ENCODE measurements at places on chromosomes 4 and X.

- no peak for DNase-seq
These were observed 983.6 kb downstream of the RPA4 start for GRCh38 chrX:97867266-97867665.

- DNase-seq: no peak
These were observed 112.5 kb upstream of the BMP3 start for GRCh38 chr4:80918004-80918403.

DNA sequence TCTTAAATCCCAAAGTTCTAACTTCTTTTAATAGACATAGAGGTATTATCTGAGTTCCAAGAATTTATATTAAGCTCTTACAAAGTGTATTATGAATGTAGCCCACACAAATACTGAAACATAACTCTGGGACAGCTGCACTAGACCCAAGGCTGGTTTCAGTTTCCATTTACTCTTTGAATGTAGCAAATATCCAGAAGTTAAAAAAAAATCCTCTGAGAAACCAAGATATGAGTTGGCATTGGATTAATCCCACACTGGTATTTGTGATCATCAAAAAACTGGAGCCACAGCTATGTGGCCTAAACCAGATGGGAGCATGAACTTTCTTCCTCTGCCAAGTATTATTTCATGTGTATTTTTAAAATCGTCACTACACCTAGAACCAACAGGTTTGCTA lies 23.6 kb upstream of the SMPX start:
- no peak for DNase-seq

DNA sequence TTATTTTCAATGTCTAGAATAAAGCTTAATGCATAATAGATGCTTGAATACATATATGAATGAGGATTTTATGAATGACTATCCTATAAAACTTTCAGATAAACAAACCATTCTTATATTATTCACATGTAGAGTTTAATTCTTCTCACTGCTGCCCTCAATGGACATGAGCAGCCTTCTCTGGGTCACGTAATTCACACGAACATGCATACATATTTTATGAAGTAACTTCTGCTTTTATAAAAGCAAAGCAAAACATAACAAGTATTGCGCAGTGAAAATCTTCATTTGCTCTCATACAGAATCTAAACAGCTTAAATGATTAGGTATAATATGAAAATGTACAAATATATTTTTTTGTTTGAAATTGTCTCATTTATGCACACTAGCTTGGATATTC lies 116.7 kb downstream of the TMA16 start:
- DNase-seq: no peak

GRCh38 chr4:181671672-181672071 lies 571.5 kb upstream of the TENM3 start:
- DNase-seq: no peak

DNA sequence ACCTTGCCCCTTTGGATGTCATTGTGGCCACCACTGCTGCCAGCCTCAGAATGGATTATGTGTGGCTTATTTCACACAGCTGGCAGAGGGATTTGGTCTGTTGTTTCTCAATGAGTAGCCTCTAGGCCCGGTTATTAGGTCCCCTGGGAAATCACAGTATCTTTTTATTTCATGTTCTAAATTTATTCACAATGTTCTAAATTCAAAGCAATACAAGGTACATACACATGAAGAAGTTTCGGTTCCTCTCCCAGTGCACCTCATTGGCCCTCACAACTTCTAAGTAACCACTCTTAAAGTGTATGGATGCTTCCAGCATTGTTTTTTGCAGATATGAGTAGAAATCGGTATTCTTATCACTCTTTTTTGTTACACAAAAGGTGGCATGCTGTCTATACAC lies 262.7 kb downstream of the RCHY1 start:
- no peak for DNase-seq

- no peak for DNase-seq
These were observed 2.8 kb upstream of the PITX2 start for GRCh38 chr4:110625576-110626257.

DNA sequence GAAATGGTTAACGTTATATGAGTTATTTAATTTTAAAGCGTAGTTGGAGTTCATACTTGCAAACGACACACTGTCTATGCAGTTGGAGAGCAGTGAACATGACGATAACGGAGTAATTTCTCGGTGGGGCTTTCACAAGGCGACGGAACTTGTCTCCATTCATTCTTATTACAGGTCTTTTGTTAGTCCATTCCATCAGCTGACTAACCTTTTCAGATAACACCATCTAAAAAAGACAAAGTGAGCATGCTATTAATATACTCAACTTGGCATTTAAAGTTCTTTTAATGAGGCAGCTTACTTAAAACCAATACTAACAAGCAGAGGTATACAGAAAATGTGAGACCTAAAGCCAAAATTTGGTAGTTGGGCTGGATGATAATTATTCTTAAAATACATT lies 19.9 kb downstream of the MAGT1 start:
- DNase-seq: no peak

DNA sequence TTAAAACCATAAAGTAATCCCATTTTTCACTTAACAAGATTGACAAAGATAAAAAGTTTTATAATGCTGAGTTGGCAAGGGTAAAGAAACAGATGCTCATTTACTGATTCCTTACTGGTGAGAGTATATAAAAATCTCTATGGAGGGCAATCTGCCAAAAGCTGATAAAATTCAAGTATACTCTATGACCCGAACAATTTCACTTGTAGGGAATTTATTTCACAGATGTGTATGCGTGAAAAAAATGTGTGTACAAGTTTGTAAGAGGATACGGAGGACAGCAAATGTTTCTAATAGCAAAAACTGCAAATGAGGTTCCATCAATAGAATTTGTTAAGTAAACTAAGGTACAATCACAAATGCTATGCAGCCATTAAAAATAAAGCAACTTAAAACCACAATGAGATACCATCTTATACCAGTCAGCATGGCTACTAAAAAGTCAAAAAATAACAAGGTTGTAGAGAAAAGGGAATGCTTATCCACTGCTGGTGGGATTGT lies 23.4 kb downstream of the DHX15 start:
- no peak for DNase-seq

- DNase-seq: no peak
These were observed 2.5 kb upstream of the PAGE2B start for GRCh38 chrX:55072286-55072685.

GRCh38 chrX:125005863-125006262 lies 313.8 kb upstream of the TEX13C start:
- no peak for DNase-seq

GRCh38 chrX:13279279-13280018 lies 40.4 kb downstream of the ATXN3L start:
- DNase-seq: no peak

- no peak for DNase-seq
These were observed 1404.1 kb upstream of the IGFBP7 start for GRCh38 chr4:58514299-58514698.

- peak; percentile 23 for DNase-seq
These were observed at the start of gene STAG2 for GRCh38 chrX:123961268-123962005. Gene STAG2 (plus strand): TSS chrX:123961706. CDS start chrX:124022628, 60,922 bp downstream.

DNA sequence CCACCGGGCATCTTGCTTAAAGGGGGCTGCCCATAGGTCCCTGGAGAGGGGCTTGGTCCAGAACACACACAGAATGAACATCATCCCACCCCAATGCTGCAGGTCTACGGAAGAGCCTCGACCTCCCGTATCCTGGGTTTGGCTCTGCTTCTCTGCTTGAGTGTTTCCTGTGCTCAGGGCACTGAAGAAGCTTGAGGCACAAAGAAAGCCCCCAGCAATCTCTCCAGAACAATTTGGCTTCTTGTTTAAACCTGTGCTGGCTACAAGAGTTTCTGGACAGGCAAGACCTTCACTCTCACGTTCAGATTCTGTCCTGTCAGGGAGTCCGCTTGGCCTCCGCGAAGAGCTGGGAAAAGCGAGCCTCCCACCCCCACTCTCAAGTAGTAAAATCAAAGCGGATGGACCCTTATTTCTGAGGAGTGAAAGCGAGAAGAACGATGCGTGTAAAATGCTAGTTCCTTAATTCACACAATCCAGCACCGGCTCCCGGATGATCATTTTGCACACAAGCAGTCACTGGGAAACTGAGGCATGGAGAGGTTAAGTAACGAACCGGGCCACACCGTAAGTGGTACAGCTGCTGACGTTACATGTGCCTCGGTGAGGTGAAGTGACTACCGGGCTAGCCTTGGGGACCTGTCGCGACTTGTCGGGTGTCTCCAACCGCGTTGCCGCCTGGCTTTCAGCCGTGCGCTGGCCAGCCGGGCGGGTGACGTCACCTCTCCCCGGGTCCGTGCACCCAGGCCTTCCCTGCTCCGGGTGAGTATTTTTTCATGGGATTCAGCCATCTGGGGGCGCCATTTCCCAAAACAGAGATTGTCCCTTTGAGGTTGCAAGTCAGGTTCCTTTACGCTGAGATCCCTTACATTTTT lies 3.1 kb upstream of the SFRP2 start:
- DNase-seq: no peak

GRCh38 chr4:1419708-1420107 lies 13.5 kb upstream of the NKX1-1 start:
- no peak for DNase-seq

- DNase-seq: no peak
These were observed 2.4 kb upstream of the PCDH10 start for GRCh38 chr4:133146574-133147241.

DNA sequence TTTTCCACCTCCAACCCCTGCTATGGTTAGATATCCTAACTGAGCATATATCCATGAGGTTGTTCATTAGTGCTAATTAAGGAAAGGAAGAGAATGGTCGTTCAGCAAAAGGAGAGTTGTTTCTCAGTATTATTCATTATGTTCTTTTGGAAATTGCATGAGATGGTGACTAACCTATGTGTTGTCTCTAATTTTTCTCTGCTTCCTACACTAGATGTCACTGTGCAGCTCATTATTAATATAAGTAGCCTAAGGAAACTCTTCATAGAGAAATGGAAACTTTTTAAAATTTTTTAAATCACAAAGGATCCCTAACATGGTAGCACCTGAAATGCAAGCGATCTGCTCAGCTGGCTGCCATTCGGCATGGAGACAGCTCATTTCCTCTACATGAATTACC lies 67.7 kb upstream of the FAM9A start:
- no peak for DNase-seq

DNA sequence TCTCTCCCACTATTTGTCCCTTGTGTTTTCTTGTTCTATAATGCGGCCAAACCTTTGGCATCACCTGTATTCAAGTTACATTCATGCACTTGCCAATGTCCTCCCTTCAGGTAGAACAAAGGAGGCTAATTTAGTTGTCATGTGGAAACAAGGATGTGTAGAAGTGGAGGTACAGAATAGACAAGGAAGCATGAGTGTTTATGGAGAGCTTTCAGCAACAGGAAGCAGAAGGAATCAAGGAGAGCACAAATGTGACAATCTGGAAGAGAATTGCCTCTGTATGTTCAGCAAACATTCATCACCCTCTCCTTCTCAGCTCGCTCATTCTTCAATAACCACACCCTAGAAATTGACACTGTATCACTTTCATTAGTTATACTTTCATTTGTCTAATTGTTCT lies 103.4 kb downstream of the SLC7A11 start:
- DNase-seq: no peak

GRCh38 chrX:12443534-12444098 lies 305.3 kb downstream of the FRMPD4 start:
- no peak for DNase-seq

GRCh38 chrX:1178580-1179057 lies 33.8 kb downstream of the CRLF2 start:
- no peak for DNase-seq

DNA sequence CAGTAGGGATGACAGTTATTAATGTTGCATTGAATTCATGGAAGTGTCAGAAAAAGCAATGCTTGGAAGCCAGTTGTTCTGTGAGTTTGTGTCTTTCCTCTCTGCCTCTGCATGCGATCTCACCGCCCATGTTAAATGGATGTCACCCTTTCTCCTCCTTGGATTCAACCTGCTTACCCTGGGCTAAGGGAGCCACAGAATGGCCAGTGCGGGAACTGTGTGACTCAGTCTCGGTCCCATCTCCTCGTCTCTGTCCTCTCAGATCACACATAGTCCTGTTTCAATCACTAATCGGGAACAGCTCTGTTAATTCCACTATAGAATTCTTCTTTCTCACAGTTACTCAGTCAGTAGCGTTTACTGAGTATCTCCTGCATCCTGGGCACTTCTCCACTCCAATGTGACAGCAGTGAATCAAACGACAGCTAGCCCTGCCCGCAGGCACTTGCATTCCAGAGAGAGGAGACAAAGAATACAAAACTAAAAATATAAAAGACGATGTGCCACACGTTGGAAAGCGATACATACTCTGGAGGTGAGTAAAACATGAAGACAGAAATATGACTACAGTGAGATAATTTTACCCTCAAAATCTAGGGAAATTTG lies 53.6 kb upstream of the TLR3 start:
- DNase-seq: no peak

DNA sequence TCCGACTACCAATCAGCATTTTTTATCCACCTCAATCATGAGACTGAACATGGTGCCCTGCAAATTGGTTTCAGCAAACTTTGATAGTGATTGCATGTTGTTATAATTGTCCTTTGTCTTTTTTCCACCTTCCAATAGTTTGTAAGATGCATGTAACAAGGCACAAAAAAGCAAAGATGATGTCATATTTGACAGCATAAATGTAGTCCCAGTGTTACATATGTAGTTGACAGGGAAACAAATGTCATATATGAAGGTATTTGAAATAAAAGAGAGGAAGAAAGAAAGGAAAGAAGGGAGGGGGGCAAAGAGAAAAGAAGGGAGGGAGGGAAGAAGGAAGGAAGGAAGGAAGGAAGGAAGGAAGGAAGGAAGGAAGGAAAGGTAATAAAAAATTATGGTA lies 441.7 kb upstream of the CPEB2 start:
- no peak for DNase-seq

DNA sequence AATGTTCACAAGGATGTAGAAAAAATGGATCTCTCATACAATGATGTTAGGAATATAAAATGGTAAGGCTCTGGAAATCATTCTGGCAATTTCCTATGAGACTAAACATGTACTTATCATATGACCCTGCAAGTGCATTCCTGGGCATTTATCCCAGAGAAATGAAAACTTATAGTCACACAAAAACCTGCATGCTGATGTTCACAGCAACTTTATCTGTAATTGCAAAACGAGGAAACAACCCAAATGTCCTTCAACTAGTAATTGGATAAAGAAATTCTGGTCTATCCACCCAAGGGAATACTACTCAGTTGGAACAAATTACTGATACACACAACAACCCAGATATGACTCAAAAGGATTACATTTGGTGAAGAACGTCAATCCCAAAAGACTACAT lies 14.5 kb downstream of the ZCCHC18 start:
- no peak for DNase-seq

DNA sequence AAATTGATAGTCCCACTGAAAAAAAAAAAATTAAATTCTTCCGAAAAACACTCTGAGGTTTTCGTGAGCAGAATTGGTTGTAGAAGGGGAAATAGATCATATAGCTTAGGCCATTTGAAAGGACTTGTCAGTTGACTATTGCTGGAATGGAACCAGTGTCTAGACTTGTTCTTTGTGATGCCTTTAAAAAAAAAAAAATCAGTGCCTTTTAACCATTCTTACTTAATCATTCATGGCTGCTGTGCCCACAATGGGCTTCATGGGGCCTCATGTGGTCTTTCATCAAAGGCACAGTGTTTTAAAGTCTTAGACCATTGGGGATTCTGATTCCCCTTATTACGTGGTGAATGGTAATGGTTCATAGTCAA lies 139.3 kb downstream of the AFF1 start:
- DNase-seq: no peak

GRCh38 chr4:41510179-41510578 lies 27.8 kb upstream of the LIMCH1 start:
- DNase-seq: no peak

GRCh38 chr4:109233570-109233969 lies 68.9 kb downstream of the COL25A1 start:
- no peak for DNase-seq

GRCh38 chr4:47624031-47624441 lies 139.0 kb downstream of the ATP10D start:
- DNase-seq: no peak
